ENCODE measurements at places on chromosomes 11 and 22. TPM values are rescaled to one million over a fixed set of nuclear protein-coding genes. Genes with fewer than 3 reads are reported as not detected.

CSNK1E gene
- total RNA-seq = 59.7 TPM

STX5 gene
- total RNA-seq = 38.8 TPM

POLA2 gene
- 5.3 TPM for total RNA-seq

OSBPL5 gene
- total RNA-seq = 28.0 TPM

MAPK12 gene
- 7.0 TPM for total RNA-seq

DNAJB7 gene
- not detected for total RNA-seq

HTATIP2 gene
- 42.6 TPM for total RNA-seq

MMP11 gene
- 2.2 TPM for total RNA-seq

BRSK2 gene
- total RNA-seq = 0.22 TPM

NKAPD1 gene
- 17.8 TPM for total RNA-seq

MRPL17 gene
- total RNA-seq = 22.0 TPM

PRAME gene
- not detected for total RNA-seq

CD3E gene
- 0.38 TPM for total RNA-seq

CEP126 gene
- total RNA-seq = 18.2 TPM

CHEK1 gene
- total RNA-seq = 2.3 TPM

DDTL gene
- 0.88 TPM for total RNA-seq

MS4A7 gene
- total RNA-seq = 146 TPM

OR10D3 gene
- total RNA-seq = not detected

SCN3B gene
- total RNA-seq = 0.65 TPM

FXYD2 gene
- total RNA-seq = not detected
